ENCODE measurements at places on chromosomes 7 and 10.

- DNase-seq, result no peak
These were observed 269.5 kb upstream of the SLC26A5 start for GRCh38 chr7:103715376-103716120.

DNA sequence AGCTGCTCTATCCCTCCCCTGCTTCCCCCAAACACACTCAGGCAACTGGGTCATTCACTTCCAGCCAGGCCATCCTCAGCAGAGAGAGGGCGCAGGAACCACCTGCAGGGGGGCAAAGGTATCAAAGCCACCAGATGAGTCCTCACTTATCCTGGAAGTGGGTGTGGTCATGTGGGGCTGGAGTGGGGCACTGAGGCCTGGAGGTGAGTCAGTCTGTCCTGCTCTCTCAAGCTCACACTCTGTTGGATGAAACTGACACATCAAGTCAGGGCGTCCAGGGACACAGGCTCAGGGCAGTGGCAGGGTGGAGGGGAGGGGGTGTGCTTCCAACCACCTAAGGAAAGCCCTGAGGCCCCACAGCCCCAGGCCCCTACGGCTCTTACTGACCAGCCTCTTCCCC is 8.0 kb upstream of the ELFN1 start:
- no peak for DNase-seq

GRCh38 chr7:108132551-108133265 is 2.5 kb upstream of the LAMB4 start:
- DNase-seq, result no peak

DNA sequence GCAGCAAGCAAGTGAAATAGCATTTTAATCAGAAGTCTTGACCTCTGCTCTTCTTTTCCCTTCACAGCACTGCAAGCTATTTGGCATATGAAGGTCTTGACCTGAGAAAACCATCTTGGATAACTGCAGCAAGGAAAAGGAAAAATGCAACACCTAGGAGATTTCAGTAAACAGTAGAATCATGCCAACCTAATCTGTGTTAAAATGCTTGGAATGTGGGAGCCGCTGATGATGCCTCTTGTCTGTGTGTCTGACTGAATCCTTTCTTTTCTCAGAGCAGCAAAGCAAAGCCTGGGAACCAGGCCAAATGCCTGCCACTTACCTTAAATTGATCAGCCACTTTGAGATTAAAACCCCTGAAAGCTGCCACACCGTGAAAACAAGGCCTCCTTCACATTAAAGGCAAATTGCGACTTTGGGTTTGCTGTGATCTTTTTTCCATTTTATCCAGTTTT is 80.4 kb upstream of the CDK6 start:
- DNase-seq, result no peak

DNA sequence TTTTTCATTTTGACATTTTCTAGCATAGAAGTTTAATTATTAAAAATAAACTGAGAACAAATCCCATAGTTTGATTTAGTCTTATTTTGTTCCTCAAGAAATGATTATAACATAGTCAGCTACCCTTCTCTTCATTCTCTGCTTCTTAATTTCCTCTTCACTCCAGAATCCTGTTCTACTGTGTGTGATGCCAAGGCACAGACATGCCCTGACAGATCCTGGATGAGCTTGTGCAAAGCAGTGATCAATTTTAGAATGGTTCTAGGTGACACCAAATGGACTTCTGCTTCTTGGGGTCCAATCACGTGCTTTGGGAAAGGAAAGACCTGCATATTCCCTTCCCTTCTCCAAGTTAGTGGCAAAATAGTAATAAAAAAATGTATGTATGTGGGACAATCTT is 665.6 kb downstream of the MAGI2 start:
- no peak for DNase-seq

- DNase-seq, result no peak
These were observed 6.9 kb downstream of the KLF6 start for GRCh38 chr10:3777981-3778691.

GRCh38 chr10:98694014-98694413 is 247.3 kb upstream of the HPS1 start:
- DNase-seq, result no peak

GRCh38 chr10:103648251-103648635 is 154.7 kb downstream of the NEURL1 start:
- DNase-seq, result no peak

DNA sequence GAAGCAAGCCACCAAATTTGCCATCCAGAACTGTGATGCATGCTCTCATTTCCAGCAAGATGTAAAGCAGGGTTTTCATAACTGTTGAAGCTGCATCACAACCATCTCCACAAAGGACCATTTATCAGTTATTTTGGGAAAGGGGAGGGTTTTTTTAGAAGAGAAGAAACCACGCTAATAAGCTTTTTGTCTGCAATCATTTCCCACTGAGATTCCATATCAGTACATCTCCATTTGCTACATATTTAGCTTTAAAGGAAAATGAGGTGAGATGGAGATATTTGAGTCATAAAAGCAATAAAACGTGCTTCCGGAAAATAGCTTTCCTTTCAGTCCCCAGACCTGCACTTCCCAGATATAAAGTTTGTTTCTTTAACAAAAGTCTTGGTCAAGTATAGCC is 258.2 kb downstream of the FRMD4A start:
- DNase-seq, result no peak

DNA sequence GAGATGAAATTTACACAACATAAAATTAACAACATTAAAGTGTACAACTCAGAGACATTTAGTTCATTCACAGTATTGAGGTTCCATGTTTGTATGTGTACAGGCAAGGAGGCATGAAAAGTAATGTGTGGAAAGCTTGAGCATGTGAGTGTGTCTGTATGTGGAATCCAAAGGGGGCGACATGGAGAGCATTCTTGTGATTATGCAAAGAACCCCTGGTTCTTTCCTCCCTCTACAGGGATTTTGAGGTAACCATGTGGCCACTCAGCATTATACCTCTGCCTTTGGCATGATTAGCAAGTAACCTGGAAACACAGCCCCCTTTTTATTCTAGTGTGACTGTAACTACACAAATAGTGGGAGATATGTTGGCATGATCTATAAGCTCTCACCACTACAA is 21.0 kb downstream of the OR2F1 start:
- no peak for DNase-seq

DNA sequence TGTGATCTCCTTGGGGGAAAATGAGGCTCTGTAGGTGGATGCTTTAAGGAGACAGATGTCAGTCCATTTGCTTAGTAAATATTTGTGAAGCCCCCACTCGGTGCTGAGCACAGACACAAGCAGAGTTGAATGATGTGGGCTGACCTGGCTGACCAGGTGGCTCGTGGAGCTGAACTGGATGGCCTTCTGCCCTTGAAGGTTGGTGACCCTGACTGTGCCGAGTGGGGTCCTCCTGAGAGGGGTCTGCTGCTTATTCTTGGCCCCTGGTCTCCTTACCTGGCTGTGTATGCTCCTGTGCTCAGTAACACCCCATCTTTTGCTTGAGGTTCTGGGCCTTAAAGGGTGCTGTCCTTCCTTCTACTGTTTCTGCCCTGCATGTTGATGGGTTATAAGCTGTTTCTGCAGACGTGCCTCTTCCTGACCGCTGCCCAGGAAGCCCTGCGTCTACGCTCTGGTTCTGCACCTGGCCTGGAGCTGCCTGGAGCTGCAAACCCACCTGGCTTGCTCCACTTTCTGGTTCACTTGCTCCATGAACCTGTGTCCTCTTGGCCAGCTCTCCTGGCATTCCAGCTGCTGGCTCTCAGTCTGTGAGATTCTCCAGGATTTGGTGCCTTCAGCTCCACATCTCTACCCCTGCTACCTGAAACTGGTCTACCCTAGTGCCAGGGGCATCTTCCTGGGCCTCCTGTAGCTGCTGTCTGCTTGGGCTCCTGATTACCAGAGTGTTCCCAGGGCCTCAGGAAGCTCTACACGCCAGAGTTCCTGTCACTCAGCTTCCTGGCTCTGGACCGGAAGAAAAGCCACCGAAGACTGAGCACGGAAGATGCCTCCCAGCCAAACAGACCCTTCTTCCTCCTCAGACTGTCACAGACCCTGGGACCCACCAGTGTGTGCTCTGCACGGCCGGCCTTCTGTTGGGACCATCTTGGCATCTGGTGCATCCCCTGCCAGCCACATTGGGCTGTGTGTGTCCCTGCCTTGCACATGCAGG is 76.5 kb downstream of the ADCY1 start:
- no peak for DNase-seq

DNA sequence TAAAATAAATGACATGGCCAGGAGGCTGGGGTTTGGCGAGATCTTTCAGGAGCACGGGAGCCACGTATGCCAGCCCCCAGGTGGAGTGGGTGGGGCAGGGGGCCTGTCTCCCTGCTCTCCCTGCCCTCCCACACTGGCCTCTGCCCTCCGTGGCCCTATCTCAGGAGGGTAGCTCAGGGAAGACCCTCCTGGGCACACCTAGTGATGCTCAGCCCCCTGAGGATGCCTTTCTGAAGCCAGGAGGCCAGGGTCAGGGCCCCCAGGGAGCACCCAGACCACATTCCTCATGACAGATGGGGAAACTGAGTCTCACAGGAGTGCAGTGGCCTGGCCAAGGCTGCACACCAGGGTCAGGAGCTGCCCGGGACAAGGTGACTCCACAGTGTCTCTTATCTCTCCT is 223.4 kb downstream of the ELFN1 start:
- DNase-seq, result no peak

DNA sequence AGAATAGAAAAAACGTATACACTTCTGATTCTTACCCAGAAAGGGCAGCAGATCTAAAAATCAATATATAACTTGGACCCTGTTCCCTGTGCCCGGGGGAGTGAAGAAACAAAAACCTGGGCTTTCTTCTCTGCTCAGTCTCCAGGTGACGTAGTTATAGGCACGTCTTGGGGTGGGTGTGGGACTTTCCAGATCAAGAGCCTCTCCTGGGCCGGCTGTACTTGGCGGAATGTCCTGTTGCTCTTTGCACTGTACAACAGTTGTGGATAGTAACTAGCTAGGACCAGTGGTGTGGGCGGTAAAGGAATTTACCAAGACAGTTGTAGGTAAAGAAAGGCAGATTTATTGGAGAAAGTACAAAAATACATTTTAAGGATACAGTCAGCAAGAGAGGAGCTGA is 40.4 kb upstream of the STEAP4 start:
- DNase-seq, result no peak

GRCh38 chr7:111785076-111785475 is 222.8 kb upstream of the IMMP2L start:
- DNase-seq, result no peak

DNA sequence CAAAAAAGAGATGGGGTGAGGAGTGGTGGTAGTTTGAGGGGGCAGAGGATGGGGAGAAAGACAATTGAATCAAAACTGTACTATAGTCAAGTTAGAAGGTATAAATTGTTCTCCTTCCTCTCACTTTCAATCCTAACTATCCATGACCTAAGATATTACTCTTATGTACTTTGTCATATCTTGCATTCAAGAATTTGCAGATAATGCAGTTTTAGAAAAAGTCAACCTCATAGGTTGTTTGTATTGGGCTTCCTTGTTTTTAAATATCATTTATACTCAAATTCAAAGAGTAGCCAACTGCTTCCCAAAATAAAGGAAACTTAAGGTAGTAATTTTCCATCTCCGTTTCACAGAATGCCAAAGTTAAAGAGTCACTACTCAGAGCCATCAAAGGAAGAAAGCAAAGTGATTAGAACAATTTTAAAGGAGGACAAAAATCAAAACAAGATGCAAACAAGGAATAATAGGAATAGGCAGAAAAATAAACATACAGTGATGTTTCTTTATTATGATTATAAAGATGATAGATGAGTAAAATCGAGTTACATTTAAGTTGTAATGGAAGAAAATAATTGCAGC is 32.7 kb downstream of the MET start:
- no peak for DNase-seq

DNA sequence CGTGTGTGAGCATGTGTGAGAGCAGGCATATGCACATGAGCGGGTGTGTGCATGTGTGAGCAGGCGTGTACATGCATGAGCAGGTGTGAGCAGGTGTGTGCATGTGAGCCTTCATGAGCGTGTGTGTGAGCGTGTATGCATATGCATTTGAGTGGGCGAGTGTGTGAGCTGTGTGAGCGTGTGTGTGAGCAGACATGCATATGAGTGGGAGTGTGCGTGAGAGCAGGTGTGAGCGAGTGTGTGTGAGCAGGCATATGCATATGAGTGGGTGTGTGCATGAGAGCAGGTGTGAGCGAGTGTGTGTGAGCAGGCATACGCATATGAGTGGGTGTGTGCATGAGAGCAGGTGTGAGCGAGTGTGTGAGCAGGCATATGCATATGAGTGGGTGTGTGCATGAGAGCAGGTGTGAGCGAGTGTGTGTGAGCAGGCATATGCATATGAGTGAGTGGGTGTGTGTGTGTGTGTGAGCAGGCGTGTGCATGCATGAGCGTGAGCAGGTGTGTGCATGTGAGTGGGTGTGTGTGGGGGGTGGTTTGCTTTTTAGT is 30.7 kb downstream of the NKX6-2 start:
- no peak for DNase-seq

DNA sequence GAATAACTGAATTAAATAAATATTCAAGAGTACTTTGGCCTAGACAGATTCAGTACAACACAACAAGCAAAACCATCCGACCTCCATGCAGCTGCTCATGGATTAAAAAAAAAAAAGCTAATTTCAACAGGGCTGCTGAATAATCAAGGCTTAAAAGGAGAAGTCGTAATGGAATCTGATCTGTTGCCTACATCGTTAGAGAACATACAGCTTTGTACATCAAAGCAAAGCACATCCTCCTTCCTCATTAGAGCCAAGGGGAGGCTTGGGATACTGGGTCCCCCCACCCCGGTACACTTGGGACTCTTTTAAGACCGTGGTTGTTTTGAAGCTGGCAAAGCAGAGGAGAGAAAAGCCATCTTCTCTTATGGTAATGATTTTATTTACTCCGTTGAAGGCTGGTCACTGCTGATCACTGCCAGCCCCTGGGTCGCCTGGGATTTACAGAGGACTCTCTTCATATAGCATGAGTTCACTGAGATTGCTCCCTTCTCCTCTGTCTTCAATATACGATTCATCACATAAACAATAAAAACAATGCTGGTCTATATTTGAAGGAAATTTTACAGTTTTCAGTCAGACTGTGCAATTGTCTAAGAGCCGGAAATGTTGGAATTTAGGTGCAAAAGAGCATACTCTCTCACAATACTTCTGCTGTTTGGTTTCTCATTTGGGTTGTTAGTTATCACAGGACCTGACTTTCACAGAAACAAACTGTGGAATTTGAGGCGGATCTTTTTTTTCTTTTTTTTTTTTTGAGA is 148.8 kb downstream of the FAM107B start:
- no peak for DNase-seq

DNA sequence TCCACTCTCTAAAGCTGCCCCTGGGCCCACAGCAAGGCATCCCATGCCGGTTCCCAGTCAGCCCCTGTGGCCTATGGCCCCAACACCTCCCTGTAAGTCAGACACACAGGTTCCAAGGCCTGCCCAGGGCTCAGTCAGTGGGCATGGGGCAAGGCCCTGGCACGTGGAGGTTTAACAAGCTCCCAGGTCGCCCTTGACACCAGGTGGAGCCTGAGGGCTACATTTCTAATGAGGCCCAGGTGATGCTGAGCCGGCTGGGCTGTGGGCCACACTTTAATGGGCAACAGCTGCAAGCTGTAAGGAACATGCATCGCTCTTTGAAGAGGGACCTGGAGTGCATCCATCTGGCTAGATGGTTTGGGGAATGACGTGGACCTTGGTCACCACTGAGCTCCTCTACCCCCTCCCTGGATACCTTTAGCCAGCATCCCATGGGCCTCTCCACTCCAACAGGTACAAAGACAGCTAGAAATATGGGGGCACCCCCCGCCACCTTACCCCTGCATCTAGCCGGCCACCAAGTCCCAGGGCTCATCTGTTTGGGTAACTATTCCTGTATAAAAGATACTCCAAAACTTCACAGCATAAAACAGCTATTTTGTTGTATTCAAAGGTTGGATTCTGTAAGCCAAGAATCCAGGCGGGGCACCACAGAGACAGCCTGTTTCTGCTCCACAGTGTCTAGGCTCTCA is 122.5 kb downstream of the OAT start:
- DNase-seq, result no peak

GRCh38 chr7:86975449-86975848 is 84.0 kb downstream of the ELAPOR2 start:
- no peak for DNase-seq

All from stimulated activated CD8-positive, alpha-beta memory T cell treated with anti-CD3 and anti-CD28 coated beads, Interleukin-4, amount 100 ng/mL, for 4 hours (primary cell).